Astrocyte of the hippocampus (primary cell): ENCODE measurements at places on chromosomes 2 and 18.

DNA sequence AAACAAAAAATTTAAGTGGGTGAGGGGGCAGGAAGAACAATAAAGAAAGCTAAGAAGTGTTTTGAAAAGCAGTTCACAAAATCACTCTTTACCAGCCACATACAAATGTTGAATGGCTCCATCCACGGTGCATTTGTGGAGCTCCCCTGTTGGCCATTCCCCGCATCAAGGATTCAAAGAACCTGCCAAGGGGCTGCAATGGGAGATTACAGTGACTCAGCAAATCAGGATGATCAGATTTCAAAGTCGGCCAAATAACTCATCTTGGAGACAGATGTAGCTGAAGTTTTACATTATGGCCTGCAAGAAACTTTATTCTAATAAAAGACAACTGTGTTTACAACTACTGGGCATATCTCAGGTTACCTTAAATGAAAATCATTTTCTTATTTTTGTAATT is 26.9 kb downstream of the COL4A3 start:
- peak; percentile 14 for DNase-seq

DNA sequence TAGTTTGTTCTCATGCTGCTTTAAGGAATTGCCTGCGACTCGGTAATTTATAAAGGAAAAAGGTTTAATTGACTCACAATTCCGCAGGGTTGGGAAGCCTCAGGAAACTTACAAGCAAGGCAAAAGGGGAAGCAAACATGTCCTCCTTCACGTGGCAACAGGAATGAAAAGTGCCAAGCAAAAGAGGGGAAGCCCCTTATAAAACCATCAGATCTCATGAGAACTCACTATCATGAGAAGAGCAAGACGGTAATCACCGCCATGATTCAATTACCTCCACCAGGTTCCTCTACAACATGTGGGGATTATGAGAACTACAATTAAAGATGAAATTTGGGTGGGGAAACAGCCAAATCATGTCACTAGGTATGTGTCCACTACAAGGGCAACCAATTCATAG is 53.9 kb downstream of the MAP4K3 start:
- no peak for DNase-seq

- peak; percentile 1 for DNase-seq
Measured at GRCh38 chr18:65415098-65415497, 335.7 kb upstream of the CDH7 start.

- DNase-seq: peak; percentile 46
Measured at GRCh38 chr2:218074031-218074430, 5.0 kb downstream of the RUFY4 start.

- DNase-seq: no peak
Measured at GRCh38 chr2:42085706-42086487, 38.1 kb downstream of the PKDCC start.

DNA sequence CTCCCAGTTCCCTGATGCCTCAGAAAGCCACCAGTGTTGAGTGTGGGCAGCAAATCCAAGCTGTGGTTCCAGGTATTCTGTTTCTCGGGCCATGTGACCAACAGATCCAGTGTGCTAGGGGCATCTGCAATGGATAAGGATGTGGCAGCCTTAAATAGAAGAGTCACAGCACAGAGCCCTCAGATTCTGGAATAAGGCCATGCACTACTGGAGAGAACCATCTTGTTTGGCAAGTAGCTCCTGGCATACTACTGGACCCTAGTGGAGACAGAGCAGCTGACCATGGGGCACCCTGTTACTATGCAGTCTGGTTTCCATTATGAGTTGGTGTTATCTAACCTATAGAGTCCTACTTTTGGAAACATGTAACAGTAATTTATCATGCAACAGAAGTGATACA is 53.3 kb upstream of the ZBTB7C start:
- no peak for DNase-seq

- peak; percentile 61 for DNase-seq
Measured at GRCh38 chr2:218217360-218218267, 625 bp downstream of the ARPC2 start.

- no peak for DNase-seq
Measured at GRCh38 chr2:168165985-168166901, 81.2 kb downstream of the STK39 start.

GRCh38 chr2:237964578-237965404 is 2.0 kb upstream of the UBE2F start:
- no peak for DNase-seq

DNA sequence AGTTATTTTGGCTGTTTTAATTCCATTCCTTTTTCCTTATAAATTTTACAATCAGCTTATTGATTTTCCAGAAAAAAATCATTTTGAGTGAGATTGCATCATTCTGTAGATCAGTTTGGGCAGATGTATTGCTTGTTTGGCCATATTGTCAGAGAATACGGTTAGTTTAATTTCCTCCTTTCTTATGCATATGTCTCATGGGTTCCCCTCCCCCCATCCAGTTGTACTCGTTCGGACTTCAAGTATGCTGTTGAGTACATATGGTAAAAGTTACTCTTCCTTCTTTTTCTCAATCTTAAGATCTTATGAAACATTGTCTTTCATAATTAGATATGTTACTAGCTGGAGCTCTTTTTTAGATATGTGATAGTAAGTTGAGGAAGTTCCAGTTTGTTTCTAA is 131.2 kb upstream of the TTC27 start:
- no peak for DNase-seq

DNA sequence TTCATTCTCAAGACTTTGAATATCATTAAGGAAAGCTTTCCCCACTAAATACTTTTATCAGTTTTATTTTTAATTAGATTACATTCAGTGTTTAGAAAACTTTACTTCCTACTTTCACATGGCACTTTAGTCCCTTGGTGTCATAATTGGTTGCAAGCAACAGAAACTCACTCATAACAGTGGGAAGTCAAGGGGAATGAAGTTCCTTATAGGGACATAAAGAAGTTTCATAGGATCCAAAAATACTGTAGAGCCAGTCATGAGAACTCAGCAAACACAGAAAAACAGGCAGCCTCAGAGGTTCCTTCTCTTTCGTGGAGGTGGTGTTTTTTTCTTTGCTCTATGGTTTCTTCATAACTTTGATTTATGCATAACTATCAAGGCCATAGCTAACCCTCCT is 809.0 kb downstream of the BCL11A start:
- no peak for DNase-seq

- DNase-seq: no peak
Measured at GRCh38 chr2:429575-430254, 141.8 kb upstream of the ALKAL2 start.

DNA sequence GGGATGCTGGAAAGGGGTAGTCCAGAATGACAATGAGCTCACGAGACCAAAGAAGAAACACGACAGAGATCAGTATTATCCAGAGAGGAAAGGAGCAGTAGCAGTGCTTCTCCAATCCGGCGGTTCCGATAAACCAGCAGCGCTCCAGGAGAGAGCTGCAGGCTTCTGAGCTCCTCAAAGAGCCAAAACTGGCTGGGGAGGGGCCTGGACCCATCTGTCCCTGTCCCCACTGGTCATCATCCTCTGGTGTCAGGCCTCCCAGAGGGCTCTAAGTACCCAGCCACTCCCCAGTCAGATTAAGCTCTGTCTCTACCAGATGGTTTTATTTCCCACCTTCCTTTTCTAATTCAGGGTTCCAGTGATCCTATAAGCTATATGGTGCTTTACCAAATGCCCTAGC is 23.2 kb downstream of the DNAJC27 start:
- no peak for DNase-seq

DNA sequence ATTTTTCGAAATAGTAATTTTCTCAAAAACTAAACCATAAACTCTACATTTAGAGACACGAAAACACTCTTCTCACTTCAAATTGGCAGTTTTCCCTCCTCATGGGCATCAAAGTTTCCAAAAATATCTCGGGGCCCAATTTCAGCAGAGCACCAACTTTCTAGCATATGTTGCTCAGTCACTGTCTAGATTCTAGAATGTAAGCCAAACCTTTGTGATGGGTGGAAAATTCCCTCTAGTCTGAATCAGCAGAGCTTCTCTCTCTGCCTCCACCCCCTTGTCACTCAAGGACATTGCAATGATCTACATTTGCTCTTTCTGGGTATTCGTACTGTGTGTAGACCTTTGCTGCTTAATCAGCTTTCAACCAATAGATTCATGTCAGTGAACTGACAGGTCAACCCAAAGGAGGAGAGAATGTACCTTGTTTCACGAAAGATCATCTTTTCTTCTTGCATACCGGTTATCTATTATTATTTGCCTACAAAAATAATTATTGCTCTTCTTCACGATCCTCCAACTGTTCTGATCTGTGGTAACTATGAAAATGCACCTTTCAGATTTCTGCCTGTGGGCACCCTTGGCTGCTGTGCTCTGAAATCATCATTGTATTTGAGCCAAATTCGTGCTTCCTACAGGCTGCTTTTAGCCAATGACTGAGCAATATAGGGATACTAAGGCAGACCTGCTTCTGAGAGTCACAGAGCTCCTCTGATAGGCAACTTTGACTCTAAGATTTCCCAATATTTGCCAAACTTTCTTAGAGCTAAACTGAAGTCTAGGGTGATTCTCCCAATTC is 38.7 kb upstream of the GLS start:
- peak; percentile 26 for DNase-seq

DNA sequence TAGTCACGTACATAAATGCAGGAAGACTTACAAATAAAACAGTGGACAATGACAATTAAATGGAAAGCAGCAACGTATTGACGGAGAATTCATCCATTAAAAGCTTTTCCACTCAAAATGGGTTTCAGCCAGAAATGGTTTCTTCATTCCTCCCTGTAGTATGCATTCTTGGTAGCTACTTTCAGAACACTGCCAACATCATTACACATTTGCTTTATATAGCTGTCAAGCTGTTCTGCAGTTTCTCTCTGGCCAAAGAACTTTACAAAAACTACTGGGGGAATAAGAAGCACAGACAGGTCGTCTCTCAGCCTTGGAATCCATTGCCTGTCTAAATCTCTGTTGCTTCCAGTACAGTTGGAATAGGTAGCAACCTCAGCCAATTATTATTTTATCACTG is 84.1 kb upstream of the NCKAP5 start:
- DNase-seq: peak; percentile 69

DNA sequence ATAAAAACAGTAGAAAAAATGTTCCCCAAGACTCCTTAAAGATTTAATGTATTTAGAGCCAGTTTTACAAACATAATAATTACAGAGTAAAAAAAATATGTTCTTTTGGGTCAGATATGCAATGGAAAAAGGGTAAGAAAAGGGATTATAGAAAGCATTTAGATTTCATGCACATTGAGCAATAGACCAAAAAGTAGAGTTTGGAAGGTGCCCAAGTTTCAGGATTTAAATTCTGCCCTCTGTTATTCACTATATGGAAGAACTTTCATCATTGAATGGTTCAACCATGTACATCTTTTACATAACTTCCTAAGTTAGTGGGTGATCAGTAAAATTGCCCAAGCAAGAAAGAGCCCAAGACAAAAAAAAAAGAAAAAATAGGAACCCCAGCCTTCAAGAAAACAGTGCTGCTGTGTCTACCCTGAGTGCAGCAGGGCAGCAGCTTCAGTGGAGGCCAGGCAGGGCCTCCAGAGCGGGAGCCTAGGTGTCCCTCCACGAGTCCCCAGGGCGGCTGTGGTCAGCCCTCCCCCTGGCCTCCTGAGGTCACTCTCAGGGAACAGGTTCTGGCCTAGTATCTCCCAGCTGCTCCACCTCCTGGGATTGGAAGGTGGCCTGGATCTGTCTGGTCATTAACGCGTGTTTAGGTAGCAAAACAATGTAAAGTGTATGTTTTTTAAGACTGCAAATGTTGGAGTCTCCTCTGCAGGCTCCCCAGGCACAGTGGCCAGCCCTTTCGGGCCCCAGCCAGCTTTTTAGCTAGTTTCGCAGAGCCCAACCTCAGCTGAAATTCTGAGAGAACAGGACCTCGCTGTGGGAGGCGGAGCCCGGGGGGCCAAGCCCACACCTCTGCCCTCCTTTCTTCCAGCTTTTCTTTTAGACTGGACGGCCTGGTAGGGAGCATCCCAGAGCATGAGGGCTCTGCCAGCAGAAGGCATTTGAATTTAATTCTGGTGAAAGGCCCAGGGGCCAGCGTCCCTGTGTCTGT is 77.3 kb downstream of the TEX51 start:
- no peak for DNase-seq

DNA sequence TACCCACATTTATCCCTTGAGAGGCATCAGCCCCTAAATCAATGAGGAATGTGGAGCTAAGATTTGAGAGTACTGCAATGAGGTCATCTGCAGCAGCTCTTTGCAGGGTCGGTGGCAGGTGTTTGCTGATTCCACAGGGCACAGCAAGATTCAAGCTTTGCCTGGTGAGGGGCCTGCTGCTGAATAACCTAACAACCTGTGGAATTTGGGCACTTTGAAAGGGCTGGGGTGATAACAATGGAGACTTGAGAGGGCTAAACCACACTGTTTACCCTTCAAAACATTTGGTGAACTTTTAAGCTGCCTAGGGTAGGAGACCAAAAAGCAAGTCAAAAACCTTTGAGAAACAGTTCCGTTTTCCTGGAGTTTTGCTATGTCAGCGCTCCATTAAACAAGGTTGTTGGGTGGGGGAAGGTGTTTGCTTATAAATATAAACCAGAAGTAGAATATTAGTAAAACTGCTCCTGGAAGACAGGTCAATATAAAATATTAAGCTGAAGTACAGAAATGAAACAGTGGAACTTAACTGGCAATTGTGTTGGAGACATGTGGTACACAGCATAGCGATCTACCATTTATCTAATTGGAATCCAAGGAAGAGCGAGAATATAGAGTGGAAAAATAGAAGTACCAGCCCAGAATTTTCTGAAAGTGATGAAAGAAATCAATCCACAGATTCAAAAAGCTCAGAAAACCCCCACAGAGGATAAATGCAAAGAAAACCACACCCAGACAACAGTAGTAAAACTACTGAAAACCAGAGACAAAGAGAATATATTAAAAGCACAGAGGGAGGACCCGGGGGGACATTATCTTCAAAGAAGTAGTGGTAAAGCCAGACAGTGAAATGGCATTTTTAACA is 15.7 kb downstream of the COPS8 start:
- no peak for DNase-seq

DNA sequence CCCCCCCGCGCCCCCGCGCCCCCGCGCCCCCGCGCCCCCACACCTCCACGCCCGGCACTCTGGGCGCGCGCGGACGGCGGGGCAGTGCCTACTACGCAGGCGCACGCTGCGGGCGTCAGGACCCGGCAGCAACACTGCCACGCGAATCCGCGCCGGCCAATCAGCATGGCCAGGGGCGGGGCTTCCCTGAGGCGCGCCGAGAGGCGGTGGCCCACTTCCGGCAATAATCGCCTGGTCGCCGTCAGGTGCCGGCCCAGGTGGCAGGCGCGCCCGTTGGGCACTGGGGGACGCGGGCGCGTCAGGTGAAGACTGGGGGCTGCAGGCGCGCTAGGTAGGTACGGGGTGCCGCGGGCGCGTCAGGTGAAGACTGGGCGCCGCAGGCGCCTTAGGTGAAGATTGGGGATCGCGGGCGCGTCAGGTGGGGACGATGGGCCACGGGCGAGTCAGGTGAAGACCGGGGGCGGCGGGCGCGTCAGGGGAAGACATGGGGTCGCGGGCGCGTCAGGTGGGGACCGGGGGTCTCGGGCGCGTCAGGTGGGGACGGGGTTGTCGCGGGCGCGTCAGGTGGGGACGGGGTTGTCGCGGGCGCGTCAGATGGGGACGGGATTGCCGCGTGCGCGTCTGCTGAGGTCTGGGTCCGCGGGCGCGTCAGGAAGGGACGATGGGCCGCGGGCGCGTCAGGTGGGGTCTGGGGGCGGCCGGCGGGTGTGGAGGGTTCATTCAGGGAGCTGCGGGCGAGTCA is 219.1 kb downstream of the RTP5 start:
- DNase-seq: peak; percentile 92

GRCh38 chr2:187842978-187843847 is 289.0 kb upstream of the TFPI start:
- DNase-seq: peak; percentile 80
